ENCODE measurements at places on chromosomes 12 and 14.

DNA sequence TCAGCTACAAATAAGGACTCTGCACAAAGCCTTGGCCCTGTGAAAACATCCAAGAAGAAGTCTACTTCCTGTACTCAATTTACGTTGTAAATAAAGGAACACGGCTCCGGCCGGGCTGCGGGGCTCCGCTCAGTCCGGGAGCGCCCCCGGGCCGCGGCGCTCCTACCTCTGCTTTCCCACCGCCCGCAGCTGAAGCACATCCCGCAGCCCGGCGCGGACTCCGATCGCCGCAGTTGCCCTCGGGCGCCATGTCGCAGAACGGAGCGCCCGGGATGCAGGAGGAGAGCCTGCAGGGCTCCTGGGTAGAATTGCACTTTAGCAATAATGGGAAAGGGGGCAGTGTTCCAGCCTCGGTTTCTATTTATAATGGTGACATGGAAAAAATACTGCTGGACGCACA lies 502.3 kb upstream of the FOXG1 start:
- DNase-seq, result no peak

DNA sequence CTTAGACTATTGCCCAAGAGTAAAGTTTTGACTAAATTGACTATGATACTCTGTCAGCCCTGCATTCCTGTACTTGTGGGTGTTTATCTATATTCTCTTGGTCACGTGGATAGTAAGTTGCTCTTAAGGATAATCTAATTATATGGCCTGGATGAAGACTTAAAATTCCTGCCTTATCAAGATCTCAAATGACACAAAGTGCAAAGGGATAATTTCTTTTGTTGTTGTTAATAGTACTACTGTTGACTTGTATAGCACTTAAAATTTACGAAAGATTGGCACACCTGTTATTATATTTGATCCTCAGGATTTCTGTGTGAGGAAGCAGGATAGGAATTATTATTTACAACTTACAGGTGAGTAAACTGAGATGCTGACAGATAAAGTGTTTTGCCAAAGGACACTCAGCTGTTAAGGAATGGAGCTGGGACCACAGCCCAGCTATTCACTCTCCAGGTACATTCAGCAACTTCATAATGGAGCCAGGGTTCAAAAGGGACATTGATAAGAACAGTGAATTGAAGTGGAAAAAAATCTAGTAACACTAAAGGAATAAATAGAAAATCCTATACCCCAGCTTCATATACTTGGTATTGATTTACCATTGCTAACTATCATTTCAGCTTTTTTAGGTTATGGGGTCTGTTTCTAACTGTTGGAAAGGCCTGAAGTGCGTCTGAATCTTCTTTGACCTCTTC lies 53.4 kb upstream of the EVL start:
- no peak for DNase-seq

GRCh38 chr12:121494093-121494787 lies 86.6 kb downstream of the KDM2B start:
- peak; percentile 82 for DNase-seq

GRCh38 chr14:68198713-68199495 lies 379.3 kb downstream of the RAD51B start:
- no peak for DNase-seq

GRCh38 chr12:111761706-111762105 lies 5.0 kb upstream of the ALDH2 start:
- DNase-seq, result no peak

Data from natural killer cell (primary cell).